ENCODE measurements at places on chromosomes 5 and 9.
A peak's percentile ranks its signal among the peaks of the same experiment; 100 is the strongest.

GRCh38 chr9:126000731-126001580, 253.8 kb downstream of the PBX3 start:
- DNase-seq = no peak

- DNase-seq = peak; percentile 3
Measured at GRCh38 chr5:13660072-13660471, 284.4 kb downstream of the DNAH5 start.

GRCh38 chr5:132375957-132376356, 6.4 kb downstream of the SLC22A5 start:
- DNase-seq = no peak

DNA sequence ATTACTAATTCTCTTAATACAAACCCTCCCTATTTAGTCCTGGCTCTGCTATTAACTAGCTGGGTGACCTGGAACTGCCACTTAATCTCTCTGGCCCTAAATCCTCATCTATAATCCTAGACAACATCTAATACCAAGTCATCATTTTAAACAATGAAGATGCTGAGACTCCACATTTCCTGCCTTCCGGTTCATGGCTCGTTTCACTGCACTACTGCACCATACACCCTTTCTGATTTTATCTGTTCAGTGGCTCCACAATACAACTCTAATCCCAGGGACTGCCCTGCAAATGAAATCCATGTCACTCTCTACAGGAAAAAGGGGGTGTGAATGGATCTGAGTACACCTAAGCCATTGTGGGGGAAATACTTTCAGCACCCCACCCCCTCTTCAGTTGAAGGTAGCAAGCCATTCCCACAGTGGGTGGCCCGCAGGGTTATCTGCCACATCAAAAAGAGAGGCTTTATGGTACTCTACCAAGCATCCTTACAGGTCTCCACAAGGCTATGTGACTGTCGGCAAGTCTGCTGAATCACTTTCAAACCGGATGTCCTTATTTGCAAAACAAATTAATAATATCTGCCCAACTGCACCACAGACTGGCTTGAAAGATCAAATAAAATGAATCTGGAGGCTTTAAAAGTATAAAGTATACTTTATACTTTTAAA, 89.5 kb downstream of the EPB41L4A start:
- DNase-seq = peak; percentile 16

GRCh38 chr9:36609306-36609705, 36.6 kb downstream of the MELK start:
- no peak for DNase-seq

DNA sequence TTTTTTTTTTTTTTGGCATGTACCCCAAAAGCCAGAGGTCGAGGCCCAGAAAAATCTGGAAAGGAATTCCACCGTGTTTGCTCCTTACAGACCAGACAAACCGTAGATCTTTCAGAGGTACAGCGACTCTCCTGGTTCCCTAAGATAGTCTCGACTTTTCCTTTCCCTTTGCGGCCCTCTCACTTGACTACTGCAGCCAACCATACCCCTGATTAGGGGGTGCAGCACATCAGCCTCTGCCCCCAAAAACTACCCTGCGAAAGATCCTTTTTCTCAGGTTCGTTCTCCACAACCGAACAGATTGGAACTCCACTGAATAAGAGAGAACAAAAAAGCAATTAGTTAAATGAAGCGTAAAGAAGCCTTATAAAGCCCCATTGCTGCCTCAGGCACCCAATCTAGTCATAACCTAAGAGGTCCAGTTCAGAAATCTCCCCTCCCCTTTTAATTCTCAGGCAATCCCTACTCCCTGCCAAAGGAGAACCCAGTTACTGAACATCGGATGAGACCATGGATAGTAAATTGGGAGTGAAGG, 379 bp upstream of the TICAM2 start:
- DNase-seq = no peak

DNA sequence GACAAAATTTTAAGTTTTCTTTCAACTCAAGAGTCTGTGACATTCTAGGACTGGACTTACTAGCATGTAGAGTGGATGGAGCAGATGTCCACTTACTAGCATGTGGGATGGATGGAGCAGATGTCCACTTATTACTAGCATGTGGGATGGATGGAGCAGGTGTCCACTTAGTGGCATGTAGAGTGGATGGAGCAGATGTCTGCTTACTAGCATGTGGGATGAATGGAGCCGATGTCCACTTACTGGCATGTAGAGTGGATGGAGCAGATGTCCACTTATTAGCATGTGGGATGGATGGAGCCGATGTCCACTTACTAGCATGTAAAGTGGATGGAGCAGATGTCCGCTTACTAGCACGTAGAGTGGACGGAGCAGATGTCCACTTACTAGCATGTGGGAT, 2.4 kb downstream of the SLC36A1 start:
- no peak for DNase-seq

- no peak for DNase-seq
Measured at GRCh38 chr5:73596705-73597328, 29.2 kb upstream of the ARHGEF28 start.

DNA sequence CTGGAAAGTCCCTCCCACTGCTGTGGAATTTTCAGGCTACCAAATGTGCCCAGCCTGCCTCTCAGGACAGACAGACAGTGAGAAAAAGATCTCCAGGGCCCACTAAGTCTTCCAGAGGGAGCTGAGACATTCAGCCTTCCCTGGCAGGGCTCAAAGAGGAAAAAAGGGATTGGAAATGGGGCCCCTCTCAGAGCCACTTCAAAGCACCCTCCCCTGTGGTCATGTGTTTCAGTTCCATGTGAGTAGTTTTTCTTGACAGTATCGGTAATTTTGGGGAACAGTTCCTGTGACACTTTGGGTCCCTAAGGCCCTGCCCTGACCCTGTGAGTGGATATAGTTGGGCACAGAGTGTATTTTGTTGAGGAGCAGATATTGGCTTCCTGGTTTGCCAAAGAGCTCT, 25.0 kb downstream of the LARP1 start:
- no peak for DNase-seq

DNA sequence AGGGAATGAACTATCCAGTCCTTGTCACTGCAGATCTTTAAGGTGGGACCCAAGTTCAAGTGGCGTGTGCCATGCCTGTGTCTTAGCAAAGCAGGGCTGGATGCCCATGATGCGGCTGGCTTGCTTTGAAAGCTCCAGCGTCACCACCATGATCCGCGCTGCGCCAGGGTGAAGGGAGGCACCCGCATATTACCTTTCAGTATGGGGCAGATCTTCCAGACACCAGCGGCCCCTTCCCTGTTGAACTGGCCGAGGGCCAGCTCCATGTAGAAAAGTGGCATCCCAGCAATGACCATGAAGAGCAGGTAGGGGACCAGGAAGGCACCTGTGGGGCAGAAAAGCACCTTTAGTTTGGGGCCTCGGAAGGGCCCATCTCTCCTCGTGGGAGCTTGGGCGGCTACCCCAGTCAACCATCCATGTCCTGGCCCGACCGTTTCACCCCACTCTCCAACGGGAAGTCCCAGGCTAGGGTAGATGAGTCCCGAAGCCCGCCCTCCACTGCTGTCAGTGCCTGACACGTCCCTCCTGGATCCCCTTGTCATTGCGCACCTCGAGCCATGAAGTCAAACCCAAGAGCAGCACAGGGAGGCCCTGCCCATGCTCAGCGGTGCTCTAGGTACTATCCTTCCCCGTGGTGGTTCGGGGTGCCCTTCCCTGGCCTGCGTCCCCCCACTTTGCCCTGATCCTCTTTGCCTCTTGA, 3.9 kb downstream of the SLC6A3 start:
- DNase-seq = no peak

- no peak for DNase-seq
Measured at GRCh38 chr5:130651440-130651839, 513.6 kb downstream of the HINT1 start.

GRCh38 chr5:171573451-171574225, 154.2 kb downstream of the FGF18 start:
- no peak for DNase-seq

DNA sequence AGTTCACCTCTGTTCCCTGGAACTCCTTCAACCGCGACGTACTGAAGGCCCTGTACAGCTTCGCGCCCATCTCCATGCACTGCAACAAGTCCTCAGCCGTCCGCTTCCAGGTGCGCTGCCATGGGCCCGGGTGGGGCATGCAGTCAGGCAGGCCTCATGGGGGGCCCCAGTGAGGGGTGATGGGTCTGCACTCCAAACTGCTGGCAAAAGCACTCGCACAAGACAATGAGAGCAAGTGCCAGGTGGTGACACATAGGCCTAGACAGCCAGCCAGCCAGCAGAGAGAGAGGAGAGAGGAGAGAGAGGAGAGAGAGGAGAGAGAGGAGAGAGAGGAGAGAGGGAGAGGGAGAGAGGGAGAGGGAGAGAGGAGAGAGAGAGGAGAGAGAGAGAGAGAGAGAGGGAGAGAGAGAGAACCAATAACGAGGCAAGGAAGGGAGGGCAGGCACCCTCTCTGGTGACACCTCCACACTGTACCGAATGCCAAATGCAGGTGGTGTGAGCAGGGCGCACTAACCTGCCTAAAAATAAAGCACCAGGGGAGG, 21.0 kb downstream of the DBH start:
- no peak for DNase-seq

DNA sequence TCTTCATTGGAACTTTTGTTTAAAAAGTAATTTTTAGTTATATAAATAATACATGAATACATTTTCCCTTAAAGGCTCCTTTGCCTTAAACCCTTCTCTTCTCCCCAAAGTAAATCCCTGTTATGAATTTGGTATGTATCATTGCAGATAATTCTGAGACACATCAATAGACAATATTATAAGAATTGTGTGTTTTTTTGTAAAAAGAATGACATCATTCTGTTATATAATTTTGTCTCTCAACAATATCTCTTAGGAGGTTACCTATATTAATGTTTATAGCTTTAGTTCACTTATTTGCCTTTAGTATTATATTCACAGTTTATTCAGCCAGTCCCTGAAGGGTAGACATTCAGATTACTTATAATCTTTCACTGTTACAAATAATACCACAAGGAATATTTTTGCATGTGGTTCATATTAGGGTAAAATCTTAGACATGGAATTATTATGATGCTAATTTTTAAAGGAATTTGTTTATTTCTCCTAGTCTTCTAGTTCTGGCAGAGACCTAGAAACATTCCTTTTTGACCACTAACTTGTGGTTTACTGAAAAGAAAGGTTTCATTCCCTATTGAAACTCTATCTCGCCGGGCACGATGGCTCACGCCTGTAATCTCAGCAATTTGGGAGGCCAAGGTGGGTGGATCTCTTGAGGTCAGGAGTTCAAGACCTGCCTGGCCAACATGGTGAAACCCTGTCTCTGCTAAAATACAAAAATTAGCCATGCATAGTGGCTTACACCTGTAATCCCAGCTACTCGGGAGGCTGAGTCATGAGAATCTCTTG, 105.6 kb downstream of the KCTD16 start:
- no peak for DNase-seq

DNA sequence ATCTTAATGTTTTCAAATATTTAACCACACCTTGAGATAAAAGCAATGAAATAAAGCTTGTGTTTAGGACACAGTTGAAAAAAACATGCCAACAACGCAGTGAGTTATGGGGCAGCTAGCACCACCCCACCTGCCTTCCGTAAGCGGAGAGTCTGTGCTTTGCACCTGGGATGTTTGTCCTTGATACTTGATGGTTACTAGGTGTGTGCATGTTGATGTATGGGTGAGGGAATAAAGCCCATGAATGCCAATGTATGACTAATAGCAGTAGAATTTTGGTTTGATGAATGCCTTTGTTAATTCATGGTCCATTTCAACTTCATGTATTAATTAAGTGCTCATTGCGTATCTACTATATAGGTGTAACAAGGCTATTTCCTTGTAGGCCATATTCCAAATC, 74.0 kb downstream of the PCSK5 start:
- no peak for DNase-seq

GRCh38 chr5:140023611-140024191, 19.4 kb downstream of the NRG2 start:
- DNase-seq = no peak

GRCh38 chr5:91135475-91136248, 247.5 kb downstream of the ARRDC3 start:
- DNase-seq = no peak

DNA sequence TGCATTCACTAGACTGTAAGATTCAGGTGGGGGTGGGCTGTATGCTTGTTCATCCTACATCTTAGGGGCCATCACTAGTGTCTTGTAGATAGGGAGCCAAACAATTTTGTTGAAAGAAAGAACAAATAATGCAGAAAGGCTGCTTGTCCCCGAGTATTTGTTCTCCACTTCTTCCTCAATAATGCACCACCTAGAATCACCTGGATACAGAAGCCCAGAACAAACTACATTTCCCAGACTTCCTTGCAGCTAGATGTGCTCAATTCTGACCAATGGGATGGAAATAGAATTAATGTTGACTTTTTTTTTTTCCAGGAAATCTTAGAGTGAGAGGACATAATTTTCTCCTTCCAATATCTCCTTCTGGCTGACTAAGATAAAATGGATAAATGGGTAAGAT, 38.9 kb upstream of the TNFSF8 start:
- no peak for DNase-seq

DNA sequence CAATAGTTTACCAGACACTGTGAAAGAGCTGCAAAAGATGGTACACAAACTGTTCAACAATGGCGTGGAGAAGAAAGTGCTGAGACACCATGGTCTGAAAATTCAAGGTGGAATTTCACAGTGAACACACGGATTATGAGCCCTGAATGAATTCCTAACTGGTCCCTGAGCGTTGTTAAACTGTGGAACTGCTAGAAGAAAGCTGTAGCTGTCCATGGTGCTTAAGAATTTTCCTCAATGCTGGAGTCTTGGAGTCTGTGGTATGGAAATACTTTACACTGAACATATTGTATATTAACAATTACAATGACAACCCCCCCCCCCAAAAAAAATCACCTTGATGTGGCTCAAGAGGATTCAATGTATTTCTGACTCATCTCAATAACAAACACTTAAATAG, 68.5 kb downstream of the SLC24A2 start:
- peak; percentile 83 for DNase-seq

- no peak for DNase-seq
Measured at GRCh38 chr9:2767800-2768677, 50.7 kb downstream of the KCNV2 start.

Data from kidney (tissue), 22 donors.